ENCODE measurements at places on chromosomes 2 and 18. TPM values are rescaled to one million over a fixed set of nuclear protein-coding genes. Genes with fewer than 3 reads are reported as not detected.

Gene ACVR1C
- polyA plus RNA-seq: not detected

Gene CCDC85A
- 1.6 TPM for polyA plus RNA-seq

DNA sequence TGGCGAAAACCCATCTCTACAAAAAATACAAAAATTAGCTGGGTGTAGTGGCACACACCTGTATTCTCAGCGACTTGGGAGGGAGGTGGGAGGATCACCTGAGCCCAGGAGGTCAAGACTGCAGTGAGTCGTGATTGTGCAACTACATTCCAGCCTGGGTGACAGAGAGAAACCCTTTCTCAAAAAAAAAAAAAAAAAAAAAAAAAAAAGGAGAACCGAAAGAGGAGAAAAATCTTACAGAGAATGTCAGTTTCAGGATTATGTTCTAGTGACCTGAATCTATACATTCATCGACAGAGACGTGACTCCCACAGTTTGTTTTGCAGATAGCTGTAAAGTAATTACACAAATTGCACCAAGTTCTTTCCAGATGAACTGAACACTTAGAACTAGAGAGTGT lies 187.8 kb downstream of the FTCDNL1 start:
- no peak for DNase-seq

Gene CDK15
- 1.7 TPM for polyA plus RNA-seq

DNA sequence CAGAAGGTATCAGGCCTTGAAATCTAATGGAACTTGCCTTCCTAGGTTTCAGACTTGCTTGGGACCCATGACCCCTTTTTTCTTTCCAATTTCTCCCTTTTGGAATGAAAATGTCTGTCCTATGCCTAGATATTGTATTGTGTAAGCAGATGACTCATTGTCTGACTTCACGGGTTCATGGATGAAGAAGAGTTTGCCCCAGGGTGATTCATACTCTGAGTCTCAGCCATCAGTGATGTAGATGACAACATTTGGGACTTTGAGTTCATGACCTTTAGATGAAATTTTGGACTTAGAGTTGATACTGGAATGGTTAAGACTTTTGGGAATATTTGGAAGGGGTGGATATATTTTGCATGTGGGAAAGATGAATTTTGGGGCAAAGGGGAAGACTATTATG lies 11.2 kb upstream of the SCYGR5 start:
- peak; percentile 95 for DNase-seq

Gene LYPD6
- polyA plus RNA-seq: 2.6 TPM

- DNase-seq: no peak
These were observed 242.1 kb downstream of the GLI2 start for GRCh38 chr2:120977582-120978358.

DNA sequence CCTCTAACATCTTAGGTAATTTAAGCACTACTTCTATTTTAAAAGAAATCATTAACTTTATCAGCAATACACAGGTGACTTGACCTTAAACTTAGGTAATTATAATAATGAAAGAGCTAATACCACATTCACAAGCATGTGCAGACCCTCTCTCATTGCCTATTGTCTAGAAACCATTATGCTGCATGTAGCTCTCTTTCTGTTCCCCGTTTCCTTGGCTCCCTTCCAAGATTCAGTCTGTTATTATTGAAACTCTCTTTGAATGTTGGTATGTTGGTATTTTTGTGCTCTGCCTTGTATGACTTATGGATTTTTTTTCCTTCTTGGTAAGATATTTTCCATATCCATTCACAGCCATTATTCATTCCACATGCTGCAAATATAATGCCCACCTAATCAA lies 201.2 kb downstream of the CDCA7 start:
- no peak for DNase-seq

Gene GULP1
- polyA plus RNA-seq: 6.1 TPM

Gene DOCK10
- 8.5 TPM for polyA plus RNA-seq

Gene KRTCAP3
- polyA plus RNA-seq: 0.67 TPM

DNA sequence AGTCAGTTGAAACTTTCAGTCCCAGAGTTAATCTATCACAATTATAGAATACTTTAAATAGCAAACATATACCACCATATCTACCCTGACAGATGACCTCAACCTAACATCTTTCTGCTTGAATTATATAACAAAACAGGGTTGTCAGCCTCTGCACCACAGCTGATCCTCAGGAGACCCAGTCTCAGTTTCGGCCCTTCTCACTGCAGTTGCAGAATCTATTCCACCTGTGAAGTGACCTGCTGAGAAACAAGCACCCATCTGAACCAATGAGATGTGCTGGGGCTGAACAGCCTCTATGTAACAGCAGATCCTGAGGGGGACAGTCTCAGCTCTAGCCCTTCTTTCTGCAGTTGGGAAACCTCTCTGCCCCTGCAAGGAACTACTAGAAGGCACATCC lies 567.6 kb downstream of the KCNJ3 start:
- DNase-seq: no peak

DNA sequence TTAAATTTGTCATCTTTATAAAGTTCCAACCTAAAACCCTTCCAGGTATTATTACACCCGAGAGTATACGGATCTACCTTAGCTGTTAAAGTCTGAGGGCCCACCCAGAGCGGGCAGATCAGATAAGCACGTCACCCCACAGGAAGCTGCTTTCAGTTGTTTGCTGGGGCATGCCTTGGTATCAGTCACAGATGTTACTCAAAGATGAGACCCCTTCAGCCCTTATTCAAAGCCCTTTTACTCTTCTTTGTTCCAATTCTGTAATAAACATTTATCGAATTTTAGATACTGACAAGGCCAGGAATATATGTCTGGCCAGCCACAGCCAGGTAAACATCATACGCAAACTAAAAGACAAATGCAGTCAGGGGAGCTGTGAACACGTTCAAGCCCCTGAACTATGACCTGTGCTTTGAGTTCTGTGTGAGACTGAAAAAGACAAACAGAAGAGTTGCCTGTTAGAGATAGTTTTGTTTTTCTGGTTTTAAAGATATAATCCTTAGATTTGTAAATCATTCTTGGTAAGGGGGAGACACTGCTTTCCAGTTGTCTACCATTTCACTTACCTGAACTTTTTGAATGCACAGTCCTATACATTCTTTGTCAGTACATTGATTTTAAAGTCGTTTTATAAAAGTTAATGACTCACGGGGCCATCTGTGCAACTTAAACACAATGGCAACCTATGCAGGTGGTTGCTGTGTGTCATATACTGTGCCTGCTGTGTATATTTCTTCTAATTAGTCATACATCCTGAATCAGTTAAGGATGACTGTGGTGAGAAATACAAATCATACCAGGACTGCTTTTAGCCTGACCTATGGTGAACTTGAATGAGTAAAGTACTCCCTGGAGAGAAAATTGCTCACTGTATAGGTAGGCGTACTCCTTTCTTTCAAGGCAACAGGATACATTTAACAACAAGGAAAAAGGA lies 100.5 kb upstream of the ITPRID2 start:
- peak; percentile 95 for DNase-seq

Gene FMNL2
- 3.8 TPM for polyA plus RNA-seq

DNA sequence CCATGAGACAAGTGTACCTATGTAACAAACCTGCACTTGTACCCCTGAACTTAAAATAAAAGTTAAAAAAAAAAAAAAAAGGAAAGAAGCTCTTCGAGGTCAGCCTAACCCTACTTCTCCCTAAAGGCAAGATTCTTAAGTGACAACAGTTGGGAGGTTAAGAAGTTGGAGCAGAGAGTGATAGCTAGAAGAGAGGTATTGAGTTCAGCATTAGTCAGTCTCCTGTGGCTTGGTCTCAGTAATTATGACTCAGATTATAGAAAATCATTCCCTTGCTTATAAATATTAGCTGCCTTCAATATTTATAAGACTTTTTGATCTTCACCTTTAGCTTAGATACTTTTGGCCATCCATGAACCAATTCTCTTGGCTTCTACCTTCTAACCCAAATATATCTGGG lies 926.8 kb upstream of the SLC39A10 start:
- DNase-seq: no peak

Gene CREG2
- polyA plus RNA-seq: not detected

DNA sequence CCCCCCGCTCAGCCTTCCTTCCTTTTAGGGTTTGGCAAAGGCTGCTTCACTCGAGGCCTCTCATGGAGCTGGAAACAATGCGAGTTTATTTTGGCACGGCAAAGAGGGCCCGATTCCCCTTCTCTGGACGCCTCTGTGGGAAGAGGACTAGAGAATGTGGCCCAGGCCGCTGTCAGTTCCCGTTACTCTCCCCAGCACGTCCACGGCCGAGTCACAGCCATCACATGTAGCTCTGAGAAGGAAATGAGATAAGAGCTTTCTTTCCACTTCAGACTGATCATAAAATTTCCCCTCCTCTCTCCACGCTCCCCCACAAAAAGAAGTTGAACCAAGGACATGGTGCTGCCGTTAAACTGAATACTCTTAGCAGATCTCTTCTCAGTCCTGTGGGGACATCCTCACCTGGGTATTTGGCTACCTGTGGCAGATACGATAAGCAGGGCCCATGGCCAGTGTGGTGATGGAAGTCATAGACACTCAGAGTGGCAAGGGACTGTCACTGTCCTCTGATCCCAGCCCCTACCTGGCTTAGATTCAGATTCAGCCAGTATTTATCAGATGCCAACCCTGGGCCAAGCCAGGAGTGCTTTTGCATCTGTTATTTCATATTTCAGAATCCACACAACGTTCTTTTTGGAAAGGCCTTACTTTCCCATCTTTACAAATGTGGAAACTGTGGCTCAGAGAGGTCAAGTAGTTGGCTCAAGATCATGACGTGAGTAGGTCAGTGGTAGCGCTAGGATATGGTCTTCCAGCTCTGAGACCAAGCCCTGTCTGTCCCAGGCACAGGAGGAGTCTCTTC lies 101.2 kb downstream of the MCFD2 start:
- peak; percentile 75 for DNase-seq

- DNase-seq: no peak
These were observed 523.4 kb upstream of the FANCL start for GRCh38 chr2:58764338-58765104.

- peak; percentile 91 for DNase-seq
These were observed 34.9 kb downstream of the RAB10 start for GRCh38 chr2:26068602-26069298.

All from GM23248 (cell line).